Adrenal gland (tissue), 19 donors: ENCODE measurements at places on chromosomes 1 and 21. TPM values are rescaled to one million over a fixed set of nuclear protein-coding genes. Genes with fewer than 3 reads are reported as not detected.

CCDC185 gene
- not detected for total RNA-seq

DNA sequence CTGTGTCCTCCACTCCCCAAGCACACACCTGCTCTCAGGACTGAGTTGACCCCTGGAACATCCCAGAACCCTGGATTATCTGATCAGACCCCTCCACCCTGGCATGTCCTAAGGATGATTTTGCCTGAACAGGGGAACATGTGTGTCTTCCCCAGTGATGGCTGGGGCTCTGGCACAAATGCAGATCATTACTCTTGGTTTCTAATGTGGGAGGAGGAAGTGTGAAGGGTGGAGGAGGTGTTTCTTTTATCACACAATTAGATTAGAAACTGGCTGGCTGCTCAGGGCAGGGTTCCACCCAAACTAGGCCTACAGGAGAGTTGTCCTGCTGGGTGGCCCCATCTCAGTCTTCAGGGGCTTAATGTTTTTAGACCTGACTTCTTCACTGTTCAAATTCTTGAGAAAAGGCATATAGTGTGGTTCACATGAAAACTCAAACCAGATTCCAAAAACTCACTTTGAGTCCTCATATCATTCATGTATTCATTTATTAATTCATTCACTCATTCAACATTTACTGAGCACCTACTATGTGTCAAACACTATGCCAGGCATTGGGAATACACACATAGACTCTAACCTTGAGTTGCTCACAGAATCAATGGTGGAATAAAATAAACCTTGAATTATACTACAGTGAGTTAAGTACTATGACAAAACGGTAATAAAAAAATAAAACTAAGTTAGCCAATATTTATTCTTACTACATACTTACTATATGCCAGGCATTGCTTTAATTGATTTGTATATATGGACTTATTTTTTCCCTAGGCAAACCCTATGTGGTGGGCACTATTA, 221.8 kb upstream of the JUN start:
- H3K27ac ChIP-seq = no peak overlapping the region
- no peak overlapping the region for H3K4me3 ChIP-seq
- no peaks in the 10 kb centered on the region for H3K27me3 ChIP-seq
- no peak for DNase-seq
- H3K36me3 ChIP-seq = no peaks in the 10 kb centered on the region

DNA sequence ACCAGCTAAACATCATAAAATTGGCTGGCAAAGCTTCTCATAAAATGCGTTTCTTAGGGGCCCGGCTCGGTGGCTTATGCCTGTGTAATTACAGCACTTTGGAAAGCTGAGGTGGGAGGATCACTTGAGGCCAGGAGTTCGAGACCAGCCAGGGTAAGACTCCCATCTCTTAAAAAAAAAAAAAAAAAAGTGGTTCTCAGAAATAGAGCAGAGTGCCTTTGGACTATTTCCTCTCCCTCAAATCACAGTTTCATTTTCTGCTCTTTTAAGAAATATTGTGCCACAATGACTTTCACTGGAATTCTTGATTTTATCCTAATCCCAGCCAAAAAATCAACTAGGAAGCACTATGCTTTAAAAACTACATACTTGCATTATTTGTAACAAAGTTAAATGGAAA, 13.3 kb downstream of the HSF2BP start:
- no peak overlapping the region for H3K27ac ChIP-seq
- no peak for DNase-seq
- no peaks in the 10 kb centered on the region for H3K36me3 ChIP-seq
- H3K4me1 ChIP-seq = no peaks in the 10 kb centered on the region

- H3K36me3 ChIP-seq = no peaks in the 10 kb centered on the region
- H3K27me3 ChIP-seq = no peaks in the 10 kb centered on the region
- no peak overlapping the region for H3K4me3 ChIP-seq
- H3K4me1 ChIP-seq = no peaks in the 10 kb centered on the region
Measured at GRCh38 chr21:44005593-44005992, 6.5 kb upstream of the TRAPPC10 start.

DNA sequence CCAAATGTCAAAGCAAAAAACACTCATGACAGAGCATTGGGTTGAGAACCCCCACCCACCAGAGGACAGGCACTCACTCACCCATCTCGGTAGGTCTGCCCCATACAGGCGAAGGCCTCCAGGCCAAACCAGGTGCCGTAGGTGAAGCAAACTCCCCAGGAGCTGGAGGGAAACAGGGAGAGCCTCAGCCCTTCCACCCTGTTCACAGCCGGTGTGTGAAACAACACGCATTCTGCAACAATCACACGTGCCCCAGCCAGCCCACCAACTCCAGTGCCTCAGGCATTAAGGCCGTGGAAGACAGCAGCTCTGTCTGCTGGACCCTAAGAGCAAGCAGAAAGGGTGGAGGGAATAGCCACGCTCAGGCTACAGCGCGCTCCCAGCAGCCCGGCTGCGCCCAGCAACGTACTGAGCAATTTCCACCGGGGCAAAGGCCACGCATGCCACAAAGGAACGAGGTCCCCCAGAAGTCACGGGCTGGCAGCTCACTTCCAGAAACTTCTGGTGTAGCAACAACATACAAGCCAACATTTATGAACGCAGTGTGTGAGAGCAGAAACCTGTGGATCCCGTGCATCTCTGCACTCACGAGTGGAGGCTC, 11.4 kb upstream of the SPATC1L start:
- no peak overlapping the region for H3K27ac ChIP-seq
- H3K36me3 ChIP-seq = peaks cover 56% of the 10 kb centered on the region
- H3K27me3 ChIP-seq = no peaks in the 10 kb centered on the region
- peaks cover 8% of the 10 kb centered on the region for H3K4me1 ChIP-seq
